Sigmoid colon (tissue), 7 donors: ENCODE measurements at places on chromosomes 2 and 18. TPM values are rescaled to one million over a fixed set of nuclear protein-coding genes. Genes with fewer than 3 reads are reported as not detected.

GRCh38 chr2:99622534-99622933 lies 132.7 kb upstream of the REV1 start:
- H3K4me1 ChIP-seq: no peaks in the 10 kb centered on the region
- no peak overlapping the region for H3K27ac ChIP-seq
- DNase-seq: no peak
- no peaks in the 10 kb centered on the region for H3K27me3 ChIP-seq

GRCh38 chr2:47078541-47079482 lies 76.3 kb downstream of the STPG4 start:
- H3K4me1 ChIP-seq: peaks cover 42% of the 10 kb centered on the region
- H3K4me3 ChIP-seq: no peak overlapping the region
- peak overlapping the region; percentile 20 for H3K27ac ChIP-seq

DNA sequence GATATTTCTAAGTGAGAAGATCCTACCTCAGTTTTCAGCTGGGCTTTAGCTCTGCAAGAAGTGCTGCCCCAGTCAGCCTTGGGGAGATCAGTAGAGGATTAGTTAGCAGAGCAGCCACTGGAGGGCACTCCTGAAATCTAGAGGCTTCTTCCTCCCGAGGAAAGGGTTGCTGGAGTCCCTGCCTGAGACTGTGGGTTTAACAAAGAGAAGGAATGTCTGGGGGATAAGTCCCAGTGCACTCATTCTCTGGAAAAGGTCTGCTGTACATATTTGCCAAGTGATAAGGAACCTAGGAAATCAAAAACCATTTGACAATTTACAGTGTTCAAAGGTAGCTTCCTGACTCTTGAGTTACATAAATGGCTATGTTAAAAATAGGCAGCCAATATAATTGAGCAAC lies 207.2 kb downstream of the SLC8A1 start:
- no peaks in the 10 kb centered on the region for H3K27me3 ChIP-seq
- peaks cover 58% of the 10 kb centered on the region for H3K4me1 ChIP-seq
- H3K27ac ChIP-seq: peak overlapping the region; percentile 75
- H3K4me3 ChIP-seq: no peak overlapping the region

DNA sequence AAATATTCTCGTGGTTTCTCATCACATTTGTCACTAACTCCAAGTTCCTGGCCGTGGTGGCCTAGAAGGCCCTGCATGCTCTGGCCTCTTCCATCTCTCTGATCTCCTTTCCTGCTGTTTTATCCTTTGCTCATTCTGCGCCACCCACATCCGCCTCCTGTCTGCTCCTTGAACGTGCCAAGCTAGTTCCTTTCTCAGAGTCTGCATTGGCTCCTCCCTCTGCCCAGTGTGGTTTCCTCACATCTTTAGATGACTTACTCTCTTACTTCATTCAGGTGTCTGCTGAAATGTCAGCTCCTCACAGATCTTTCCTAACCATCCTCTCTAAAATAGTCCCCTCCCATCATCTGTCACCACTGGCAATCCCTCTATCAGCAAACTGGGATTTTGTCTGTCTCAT lies 158.6 kb upstream of the RBMS1 start:
- no peaks in the 10 kb centered on the region for H3K4me1 ChIP-seq
- H3K27me3 ChIP-seq: no peaks in the 10 kb centered on the region
- DNase-seq: no peak
- H3K36me3 ChIP-seq: no peaks in the 10 kb centered on the region

GRCh38 chr2:69013142-69013839 lies at the start of gene ANTXR1:
ANTXR1 (plus strand) TSS chr2:69013179; CDS start chr2:69013500, 321 bp downstream.
- peak; percentile 84 for DNase-seq
- no peaks in the 10 kb centered on the region for H3K36me3 ChIP-seq
- peak within 1 kb of the TSS; percentile 83 for H3K4me3 ChIP-seq
- peaks cover 16% of the 10 kb centered on the region for H3K4me1 ChIP-seq

DNA sequence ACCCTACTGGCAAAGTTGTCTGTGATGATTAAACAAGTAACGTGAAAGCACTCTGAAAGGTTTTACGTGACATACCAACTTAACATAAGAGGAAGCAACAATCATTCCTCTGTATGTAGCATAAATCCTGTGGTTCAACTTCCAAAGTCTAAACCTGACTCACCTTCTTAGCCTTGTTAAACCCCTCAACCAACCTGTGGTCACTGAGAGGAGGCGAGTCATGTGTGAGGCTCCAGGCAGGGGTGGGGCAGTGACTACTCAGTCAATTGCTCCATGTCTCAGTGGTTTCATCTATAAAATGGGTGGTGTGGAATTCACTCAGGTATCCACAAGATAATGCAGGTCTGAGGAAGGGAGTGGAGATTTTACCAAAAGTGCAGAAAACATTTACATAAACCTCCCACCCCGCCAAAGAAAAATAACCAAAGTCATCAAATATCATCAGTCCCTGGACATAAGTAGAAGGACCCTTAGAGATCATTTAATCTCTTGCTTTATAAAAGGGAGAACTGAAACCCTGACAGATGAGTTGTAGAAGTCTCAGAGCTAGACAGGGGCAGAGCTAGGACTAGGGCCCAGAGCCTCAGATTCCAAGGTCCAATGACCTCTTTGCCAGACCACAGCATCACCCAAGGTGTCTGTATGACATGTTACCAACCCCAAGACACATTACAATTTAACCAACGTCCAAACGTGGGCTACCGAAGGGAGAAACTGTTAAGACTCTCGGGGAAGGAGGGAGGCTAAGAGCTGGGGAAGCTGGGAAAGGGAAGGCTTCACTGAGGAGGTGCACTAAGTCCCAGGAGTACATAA lies 3.7 kb upstream of the PCBP1 start:
- peak; percentile 48 for DNase-seq
- H3K4me1 ChIP-seq: peaks cover 27% of the 10 kb centered on the region
- no peak overlapping the region for H3K27ac ChIP-seq
- H3K4me3 ChIP-seq: no peak overlapping the region
- H3K27me3 ChIP-seq: no peaks in the 10 kb centered on the region
- peaks cover 16% of the 10 kb centered on the region for H3K36me3 ChIP-seq

GRCh38 chr2:15975676-15976075 lies 35.3 kb downstream of the MYCN start:
- H3K36me3 ChIP-seq: no peaks in the 10 kb centered on the region
- H3K27ac ChIP-seq: no peak overlapping the region
- H3K27me3 ChIP-seq: no peaks in the 10 kb centered on the region
- no peak overlapping the region for H3K4me3 ChIP-seq
- no peaks in the 10 kb centered on the region for H3K4me1 ChIP-seq

GRCh38 chr2:183347969-183348368 lies 223.7 kb downstream of the NUP35 start:
- H3K27ac ChIP-seq: no peak overlapping the region
- no peaks in the 10 kb centered on the region for H3K27me3 ChIP-seq
- no peak overlapping the region for H3K4me3 ChIP-seq
- DNase-seq: no peak
- H3K36me3 ChIP-seq: no peaks in the 10 kb centered on the region

- H3K4me1 ChIP-seq: peaks cover 28% of the 10 kb centered on the region
- no peak overlapping the region for H3K4me3 ChIP-seq
- no peaks in the 10 kb centered on the region for H3K27me3 ChIP-seq
- no peak for DNase-seq
Observed at GRCh38 chr2:238655198-238655860, 192.6 kb upstream of the TWIST2 start.

GRCh38 chr2:58925676-58926081 lies 684.6 kb upstream of the FANCL start:
- no peak for DNase-seq
- H3K36me3 ChIP-seq: no peaks in the 10 kb centered on the region
- no peaks in the 10 kb centered on the region for H3K4me1 ChIP-seq
- no peaks in the 10 kb centered on the region for H3K27me3 ChIP-seq

GRCh38 chr18:32301976-32302743 lies 112.3 kb downstream of the MEP1B start:
- H3K27me3 ChIP-seq: no peaks in the 10 kb centered on the region
- no peak for DNase-seq
- H3K36me3 ChIP-seq: no peaks in the 10 kb centered on the region
- peak overlapping the region; percentile 44 for H3K27ac ChIP-seq
- no peak overlapping the region for H3K4me3 ChIP-seq

DNA sequence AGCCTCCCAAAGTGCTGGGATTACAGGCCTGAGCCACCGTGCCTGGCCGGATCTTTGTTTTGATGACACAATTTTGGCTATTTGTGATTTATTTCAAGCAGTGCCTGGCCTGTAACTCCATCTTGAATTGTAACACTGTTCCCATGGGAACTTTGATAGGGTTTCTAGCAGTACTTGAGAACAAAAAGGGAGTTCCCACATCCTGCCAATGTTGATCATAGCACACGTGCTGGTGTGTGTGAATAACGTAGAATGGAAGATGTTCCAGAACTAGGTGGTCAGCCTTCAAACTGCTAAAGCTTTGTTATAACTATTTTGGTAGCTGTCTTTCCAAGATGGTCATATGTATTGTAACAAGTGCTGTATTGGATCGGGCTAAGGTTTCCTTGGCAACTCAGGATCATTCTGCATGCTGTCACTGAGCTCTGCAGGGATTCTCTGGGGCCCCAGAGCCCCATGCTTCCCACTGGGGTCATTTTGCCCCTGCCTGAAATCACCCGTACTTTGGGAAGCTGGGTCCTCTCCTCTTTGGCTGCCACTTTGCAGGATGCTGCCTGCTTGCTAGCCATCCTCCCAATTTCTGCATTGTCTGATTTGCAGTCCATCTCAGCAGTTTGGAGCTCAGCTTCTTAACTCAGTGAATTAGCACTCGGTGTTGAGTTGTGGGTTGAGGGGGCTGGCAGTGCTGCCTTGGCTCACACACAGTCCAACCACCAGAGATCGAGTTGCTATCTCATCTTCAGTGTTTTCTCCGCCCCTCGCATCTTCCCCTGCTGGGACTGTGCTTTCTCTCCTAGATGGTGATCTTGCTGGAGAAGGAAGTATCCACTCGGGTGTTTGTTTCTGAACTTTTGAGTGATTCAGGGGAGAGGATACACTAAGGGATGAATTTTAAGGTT lies 26.8 kb downstream of the SH3RF3 start:
- no peak for DNase-seq
- no peaks in the 10 kb centered on the region for H3K36me3 ChIP-seq
- H3K4me3 ChIP-seq: no peak overlapping the region
- no peaks in the 10 kb centered on the region for H3K4me1 ChIP-seq
- H3K27ac ChIP-seq: no peak overlapping the region
- no peaks in the 10 kb centered on the region for H3K27me3 ChIP-seq

- H3K4me1 ChIP-seq: peaks cover 17% of the 10 kb centered on the region
- peak within 1 kb of the TSS; percentile 80 for H3K4me3 ChIP-seq
- peak within 1 kb of the TSS; percentile 85 for H3K27ac ChIP-seq
- H3K27me3 ChIP-seq: no peaks in the 10 kb centered on the region
- H3K36me3 ChIP-seq: no peaks in the 10 kb centered on the region
Observed at GRCh38 chr2:100321866-100322820, at the start of gene LONRF2. LONRF2 (minus strand) TSS chr2:100322501; CDS start chr2:100322093, 408 bp downstream.

DNA sequence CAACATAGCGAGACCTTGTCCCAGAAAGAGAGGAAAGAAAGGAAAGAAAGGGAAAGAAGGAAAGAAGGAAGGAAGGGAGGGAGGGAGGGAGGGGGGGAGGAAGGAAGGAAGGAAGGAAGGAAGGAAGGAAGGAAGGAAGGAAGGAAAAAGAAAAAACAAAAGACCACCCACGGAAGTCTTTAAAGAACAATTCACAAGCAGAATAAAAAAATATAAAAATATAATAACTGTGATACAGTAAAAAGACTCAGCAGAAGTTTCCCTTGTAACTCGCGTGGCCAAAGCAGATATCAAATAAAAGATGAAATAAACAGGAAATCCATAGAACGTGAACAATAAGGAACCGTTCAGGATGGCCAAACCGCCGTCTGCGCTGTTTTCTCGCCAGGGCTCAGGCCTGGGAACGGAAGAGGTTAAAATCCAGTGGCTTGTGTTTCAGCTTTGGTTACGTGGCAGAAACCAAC lies 1.2 kb upstream of the SLC1A4 start:
- H3K36me3 ChIP-seq: no peaks in the 10 kb centered on the region
- peak overlapping the region; percentile 100 for H3K27ac ChIP-seq
- peak overlapping the region; percentile 52 for H3K4me3 ChIP-seq

DNA sequence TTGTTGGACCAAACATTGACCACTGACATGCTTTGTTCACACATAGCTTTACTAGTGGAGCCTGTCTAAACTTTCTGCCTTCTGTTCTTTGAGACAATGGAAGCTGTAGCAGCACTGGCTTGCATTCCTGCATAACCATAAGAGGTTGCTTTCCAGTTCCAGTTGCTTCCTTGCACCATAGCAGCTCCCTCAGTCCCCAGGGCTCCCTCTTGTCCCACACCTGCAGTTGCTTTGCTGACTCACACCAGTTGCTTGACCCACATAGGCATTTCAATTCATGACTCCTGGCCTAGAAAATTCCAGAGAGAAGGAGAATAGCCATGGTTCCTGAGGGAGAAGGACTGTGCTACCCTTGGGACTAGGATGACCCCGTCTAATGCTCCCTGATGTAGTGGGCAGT lies 20.9 kb downstream of the SGPP2 start:
- H3K36me3 ChIP-seq: no peaks in the 10 kb centered on the region
- H3K27me3 ChIP-seq: no peaks in the 10 kb centered on the region
- H3K4me3 ChIP-seq: no peak overlapping the region
- DNase-seq: no peak
- no peaks in the 10 kb centered on the region for H3K4me1 ChIP-seq

DNA sequence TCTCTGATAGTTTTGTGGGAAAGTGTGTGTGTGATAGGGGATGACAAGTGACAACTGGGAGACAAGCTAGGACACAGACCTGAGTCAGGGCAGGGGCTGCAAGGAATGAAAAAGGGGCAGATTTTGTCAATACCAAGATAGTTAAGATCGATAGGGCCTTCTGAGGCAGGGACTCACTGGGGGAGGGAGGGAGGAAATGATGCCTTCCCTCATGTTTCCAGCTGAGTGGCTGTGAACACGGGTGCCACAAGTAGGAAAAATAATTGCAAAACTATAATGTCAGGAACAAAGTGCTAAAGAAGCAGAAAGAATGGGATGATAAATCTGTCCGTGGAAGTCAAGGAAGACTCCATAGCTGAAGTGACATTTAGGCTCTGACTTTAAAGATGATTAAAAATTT lies 24.2 kb downstream of the CDH2 start:
- H3K4me3 ChIP-seq: no peak overlapping the region
- H3K27ac ChIP-seq: no peak overlapping the region

GRCh38 chr2:235514627-235515363 lies 21.0 kb downstream of the AGAP1 start:
- no peak overlapping the region for H3K4me3 ChIP-seq
- DNase-seq: no peak
- H3K27me3 ChIP-seq: no peaks in the 10 kb centered on the region
- no peak overlapping the region for H3K27ac ChIP-seq

DNA sequence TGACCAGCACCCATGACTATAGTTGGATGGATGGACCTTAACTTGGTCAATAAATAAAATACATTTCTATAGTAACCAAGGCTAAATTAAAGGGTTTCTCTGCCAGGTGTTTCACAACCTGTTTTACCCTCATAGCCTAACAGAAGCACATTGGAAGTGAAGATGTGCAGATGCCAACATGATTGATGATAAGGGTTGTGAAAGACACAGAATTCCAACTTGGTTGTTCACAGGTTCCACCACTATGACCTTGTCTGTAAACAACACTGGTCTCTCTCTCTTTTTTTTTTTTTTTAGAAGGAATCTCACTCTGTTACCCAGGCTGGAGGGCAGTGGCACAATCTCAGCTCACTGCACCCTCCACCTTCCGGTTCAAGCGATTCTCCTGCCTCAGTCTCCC lies 37.5 kb upstream of the PTH2R start:
- H3K4me1 ChIP-seq: no peaks in the 10 kb centered on the region
- H3K27me3 ChIP-seq: no peaks in the 10 kb centered on the region
- no peak for DNase-seq
- H3K4me3 ChIP-seq: no peak overlapping the region

Gene SMIM21
- not detected for polyA plus RNA-seq

Gene CAD
- 3.0 TPM for polyA plus RNA-seq

Gene INO80C
- 36.3 TPM for polyA plus RNA-seq

Gene ATOH8
- 6.6 TPM for polyA plus RNA-seq

Gene CDH7
- polyA plus RNA-seq: not detected

Gene ASB18
- polyA plus RNA-seq: not detected

Gene MYO5B
- 60.7 TPM for polyA plus RNA-seq
